ENCODE measurements at places on chromosomes 4 and X.

GRCh38 chrX:26470941-26471340, 255.0 kb downstream of the MAGEB5 start:
- DNase-seq: no peak

DNA sequence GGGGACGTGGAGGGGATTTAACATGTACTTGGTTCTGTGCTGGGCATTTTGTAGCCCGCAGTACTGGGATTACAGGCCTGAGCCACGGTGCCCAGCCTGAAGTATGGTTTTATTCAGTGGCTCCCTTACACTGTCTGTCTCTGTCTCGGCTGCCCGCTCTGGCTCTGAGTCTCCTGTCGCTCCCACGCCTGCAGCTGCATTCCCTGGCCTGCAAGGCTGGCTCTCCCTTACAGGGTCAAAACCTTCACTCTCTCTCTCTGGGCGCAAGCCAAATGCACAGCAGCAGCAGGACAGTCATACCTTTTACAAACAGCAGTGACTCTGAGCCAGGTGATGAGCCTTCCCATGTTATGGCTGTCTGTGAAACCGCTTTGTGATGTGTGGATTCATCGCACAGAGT, 72.1 kb downstream of the HTRA3 start:
- DNase-seq: no peak

DNA sequence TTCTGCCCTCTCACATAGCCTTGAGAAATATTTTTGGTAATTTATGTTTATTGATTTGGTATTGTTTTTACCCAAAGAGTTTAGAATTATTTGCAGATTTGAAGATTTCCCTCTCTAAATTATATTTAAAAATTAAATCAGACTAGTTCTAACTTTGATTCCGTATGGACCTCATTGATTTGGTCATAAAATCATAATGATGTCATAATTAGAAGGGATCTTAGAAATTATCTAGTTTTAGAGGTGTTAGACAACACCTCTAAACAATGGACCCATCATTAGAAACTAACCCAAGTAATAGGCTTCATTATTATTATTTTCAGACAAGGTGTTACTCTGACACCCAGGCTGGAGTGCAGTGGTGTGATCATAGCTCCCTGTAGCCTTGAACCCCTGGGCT, 24.1 kb downstream of the DLG3 start:
- no peak for DNase-seq

- no peak for DNase-seq
These were observed 9.1 kb downstream of the CHRDL1 start for GRCh38 chrX:110786486-110786885.

- DNase-seq: no peak
These were observed 92.7 kb upstream of the TRIM2 start for GRCh38 chr4:153111426-153112040.

DNA sequence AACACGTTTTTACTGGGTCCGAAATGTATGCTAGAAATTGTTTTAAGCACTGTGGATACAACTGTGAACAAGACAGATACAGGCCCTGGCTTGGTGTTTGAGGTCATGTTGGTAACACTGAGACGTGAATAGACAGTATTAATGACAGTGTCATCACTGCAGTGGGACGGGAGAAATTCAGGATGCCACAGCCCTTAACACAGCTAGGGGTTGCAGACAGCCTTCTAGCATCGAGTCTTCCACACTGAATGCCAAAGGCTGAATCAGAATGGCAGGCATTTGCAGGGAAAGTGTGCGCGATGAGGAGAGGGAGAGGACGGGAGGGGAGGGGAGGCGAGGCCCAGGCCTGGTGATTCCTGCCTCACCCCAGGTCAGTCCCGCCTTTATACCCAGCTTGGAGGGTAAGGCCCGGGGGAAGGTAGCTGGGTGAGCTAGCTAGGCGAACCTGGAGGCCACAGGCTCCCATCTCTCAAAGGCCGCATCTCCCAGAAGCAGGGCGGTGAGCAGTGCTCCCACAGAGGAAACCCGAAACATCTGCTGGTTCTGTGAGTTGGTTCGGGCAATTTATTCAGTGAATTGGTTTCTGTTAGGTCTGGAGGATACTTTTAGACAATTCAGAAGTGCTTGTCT, 44.1 kb upstream of the CLDN24 start:
- no peak for DNase-seq

- no peak for DNase-seq
These were observed 40.5 kb downstream of the NFKB1 start for GRCh38 chr4:102541697-102542096.

- DNase-seq: no peak
These were observed 1065.7 kb upstream of the FTHL17 start for GRCh38 chrX:32137525-32137924.

DNA sequence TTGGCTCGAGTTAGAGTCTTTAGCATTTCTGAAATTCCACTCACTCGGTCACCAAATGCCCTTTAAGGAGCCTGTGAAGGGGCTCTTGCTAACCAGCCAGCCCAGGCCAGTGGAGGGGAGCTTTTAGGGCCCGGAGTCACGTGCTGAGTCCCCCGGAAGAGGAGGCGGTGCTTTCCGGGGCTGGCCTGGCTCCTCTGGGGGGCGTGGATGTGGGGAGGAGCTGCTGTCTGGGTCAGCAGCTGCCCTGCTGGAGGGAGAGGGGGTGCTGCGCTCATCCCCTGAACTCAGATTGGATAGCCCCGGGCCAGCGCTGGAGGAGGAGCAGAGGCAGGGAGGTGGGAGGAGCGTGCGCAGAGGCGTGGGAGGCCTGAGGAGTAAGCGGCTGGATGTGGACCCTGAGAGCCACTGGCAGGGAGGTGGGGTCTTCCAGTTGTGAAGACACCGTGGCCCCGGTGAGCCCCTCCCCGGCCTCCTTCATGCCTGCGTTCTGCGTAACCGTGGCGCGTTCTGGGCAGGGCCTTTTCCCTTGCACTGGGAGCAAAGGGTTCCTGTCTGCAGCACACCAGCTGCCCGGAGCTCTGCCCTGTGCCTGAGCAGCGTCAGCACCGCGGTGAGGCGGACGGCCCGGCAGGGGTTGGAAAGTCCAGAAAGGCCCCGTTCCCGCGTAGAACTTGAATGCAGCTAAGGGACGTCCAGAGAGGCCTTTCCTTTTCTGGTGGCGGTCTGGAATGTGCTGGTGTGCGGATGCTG, 19.7 kb downstream of the MAEA start:
- no peak for DNase-seq

DNA sequence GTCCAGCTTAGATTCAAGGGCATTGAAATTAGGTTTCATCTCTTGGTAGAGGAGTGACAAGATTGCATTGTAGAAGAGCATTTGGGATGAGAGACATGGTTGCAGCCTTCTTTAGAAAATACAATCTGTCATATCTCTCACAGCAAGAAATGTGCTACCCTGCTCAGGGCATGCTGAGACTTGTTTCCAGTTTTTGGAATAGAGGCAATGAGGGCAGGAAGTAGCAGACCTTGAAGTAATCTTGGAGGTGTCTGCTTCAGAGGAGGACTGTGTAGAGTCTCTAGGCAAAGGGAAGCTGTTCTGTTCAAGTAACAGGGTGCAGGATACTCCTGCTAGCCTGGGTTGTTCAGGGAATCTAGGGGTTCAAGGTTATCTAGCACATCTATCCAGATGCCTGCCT, 116.1 kb upstream of the ZNF827 start:
- DNase-seq: no peak

- no peak for DNase-seq
These were observed 49.2 kb upstream of the FHL1 start for GRCh38 chrX:136097871-136098805.

DNA sequence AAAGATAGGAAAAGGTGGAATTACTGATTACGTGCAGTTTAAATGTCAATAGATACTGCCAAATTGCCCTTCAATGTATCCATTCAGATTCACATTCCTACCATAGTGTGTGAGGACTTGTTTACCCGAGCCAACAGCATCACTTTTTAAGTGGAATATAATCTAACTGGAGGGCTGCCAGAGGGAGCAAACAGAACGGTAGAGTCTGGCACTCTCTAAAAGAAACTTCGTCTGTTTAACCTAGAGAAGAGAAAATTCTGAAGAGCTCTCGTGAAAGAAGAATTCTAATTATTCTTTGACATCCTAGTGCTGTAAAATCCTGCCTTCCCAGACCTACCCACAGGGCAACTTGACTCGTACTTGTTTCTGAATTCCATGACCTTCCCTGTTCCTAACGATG, 23.2 kb downstream of the SMIM43 start:
- no peak for DNase-seq

DNA sequence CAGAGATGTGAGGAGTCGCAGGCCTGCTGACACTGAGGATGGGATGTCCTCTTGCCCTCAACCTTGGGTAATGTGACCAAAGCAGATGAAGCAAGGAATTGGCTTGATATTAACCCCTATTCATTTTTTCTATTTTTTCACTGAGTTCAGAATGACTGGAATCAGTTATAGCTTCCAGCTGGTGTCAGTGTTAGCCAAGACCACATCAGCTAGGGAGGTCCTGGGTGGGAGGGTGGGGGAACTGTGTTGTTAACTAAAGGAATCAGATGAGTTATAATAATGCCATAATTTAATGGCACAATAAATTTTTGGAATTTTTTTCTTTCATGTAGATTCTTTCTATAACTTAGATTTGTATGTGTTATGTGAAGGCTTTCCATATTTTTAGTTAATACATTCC, 91.9 kb downstream of the EGF start:
- no peak for DNase-seq

- DNase-seq: peak; percentile 41
These were observed 2.3 kb downstream of the CLCN4 start for GRCh38 chrX:10159145-10159468.

DNA sequence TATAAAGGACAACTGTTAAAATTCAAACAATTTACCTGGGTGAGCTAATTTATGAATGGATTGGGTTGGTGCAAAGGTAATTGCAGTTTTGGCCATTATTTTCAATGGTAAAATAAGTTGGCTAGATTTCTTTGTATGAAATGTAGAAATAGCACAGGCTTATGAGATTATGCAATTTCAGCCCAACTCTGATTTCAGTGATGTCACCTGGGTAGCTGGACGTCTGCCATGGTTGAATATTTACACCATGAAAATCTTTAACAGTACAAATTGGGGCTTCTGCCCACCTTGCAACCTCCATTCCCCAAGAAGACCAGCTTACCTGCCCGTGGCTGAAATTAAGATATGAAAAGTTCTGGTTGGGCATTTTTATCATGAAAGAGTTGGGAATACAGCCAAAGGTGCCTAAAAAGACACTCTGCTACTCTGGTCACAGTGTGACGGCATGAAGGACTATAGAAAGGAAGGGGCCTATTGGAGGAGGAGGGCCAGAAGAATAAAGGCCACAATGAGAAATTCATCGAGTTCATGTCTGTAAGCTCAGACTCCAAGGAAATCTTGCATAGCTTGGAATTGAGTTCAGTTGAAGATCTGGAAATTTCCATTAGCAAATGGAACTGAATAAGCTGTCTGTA, 29.7 kb downstream of the EGF start:
- no peak for DNase-seq

- no peak for DNase-seq
These were observed 6.4 kb upstream of the AP1AR start for GRCh38 chr4:112225157-112225556.

- no peak for DNase-seq
These were observed 54.1 kb upstream of the ARHGAP24 start for GRCh38 chr4:85420831-85421230.

DNA sequence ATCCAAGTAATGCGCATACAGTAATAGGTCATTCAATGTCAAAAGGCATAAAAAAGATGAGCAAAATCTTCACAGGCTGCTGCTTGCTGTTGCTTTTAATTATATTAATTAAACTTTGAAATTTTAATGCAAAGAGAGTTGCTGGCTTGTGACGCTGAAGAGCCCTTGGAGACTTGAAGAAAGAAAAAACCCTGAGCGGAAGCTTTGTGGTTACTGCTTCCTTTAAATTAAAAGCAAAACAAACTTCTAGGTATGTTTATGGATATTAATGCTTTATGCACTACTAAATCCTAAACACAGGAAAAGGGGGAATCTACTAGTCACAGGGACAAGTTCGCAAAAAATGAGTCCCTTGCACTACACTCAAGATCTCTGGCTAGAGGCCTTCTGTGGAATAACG, 166.7 kb downstream of the ANTXR2 start:
- no peak for DNase-seq

DNA sequence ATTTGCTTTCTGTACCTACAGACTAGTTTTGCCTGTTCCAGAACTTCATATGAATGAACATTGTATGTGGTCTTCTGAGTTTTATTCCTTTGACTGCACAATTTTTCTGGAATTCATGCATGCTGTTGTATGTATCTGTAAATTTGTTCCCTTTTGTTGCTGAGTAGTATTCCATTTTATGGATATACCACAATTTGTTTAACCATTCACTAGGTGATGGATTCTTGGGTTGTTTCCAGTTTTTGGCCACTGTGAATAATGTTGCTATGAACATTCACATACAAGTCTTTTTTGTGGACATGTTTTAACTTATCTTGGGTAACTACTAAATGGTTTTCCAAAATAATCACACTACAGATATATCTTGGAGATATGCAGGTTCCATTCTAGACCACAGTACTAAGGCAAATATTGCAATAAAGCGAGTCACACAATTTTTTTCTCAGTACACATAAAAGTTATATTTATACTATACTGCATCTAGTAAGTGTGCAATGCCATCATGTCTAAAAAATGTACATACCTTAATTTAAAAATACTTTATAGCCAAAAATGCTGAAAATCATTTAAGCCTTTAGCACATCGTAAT, 58.7 kb downstream of the TSPAN5 start:
- DNase-seq: no peak

GRCh38 chr4:118770741-118771187, 65.2 kb downstream of the SEC24D start:
- no peak for DNase-seq

DNA sequence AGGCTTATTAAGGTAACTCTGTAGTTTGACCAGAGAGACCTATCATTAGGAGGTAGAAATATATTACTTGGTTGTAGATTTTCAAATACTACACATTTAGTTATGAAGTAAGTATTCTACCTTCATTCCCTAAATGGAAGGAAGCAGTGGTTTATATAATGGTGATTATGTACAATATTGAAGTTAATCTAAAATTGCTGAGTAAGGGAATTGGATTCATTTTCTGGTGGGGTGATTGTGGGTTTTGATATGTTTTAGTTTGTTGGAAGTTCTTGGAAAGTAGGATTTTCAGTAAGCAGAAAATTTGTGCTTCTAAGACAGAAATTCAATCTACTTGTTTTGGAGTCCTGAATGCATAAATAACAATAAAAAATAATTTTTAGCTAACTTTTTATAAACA, 1830.9 kb upstream of the ADGRL3 start:
- no peak for DNase-seq

Measured in D341Med (cell line).